ENCODE measurements at places on chromosomes 11 and 22.

DNA sequence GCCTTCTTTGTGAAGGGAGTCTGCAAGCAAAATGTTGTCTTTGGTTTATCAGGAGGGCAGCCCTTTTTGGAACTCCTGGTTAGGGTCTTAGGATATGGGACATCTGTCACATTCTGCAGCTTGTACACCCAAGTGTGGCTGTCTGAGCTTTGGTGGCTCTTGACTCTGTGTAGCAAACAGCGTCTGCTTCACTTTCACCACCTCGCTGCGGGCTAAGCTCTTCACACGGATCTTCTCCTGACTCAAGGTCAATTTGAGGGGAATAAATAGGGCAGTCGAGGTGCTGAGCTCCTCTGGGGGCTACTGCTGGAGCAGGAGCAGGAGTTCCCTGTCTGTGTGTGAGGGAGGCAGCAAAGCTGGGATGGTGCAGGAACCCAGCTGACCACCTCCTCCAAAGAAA lies 10.6 kb downstream of the MICAL2 start:
- no peak for DNase-seq

- no peak for DNase-seq
Measured at GRCh38 chr22:38655519-38656255, 505 bp downstream of the FAM227A start.

GRCh38 chr11:6260207-6260726 lies 629 bp downstream of the CCKBR start:
- DNase-seq = no peak

DNA sequence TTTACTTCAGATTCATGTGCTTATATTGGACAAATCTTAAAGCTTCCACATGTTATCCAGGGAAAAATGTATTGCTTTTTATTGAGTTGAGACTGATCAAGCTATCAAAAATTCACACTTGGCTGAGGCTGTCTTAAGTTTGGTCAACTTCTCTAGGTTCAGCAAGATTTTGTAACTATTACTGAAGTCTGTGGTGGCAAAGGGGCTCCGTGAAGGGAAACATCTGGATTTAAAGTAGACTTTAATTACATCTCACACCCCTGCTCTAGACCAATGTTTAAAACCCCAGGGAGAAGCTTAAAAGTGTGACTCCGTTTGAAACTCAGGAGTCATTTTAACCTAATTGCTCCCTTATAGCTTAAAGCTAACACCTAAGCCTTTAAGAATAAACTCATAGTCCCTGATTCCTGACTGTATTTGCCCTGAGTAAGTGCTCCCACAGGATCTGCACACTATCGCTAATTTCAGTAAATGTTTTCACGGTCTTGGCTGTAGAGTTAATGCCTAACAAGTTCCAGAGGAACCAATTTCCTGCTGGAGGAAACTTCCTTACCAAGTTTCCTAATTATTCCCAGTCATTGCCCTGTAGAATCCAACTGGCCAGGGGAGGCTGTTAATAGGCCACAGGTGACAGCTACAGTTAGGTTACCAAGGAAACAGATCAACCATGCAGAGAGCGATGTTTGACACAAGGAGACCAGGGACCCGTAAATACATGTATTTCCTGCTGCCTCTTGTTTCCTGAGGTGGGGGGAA lies 40.5 kb downstream of the OR10A6 start:
- DNase-seq = no peak

- no peak for DNase-seq
Measured at GRCh38 chr22:32545801-32546200, 71.2 kb downstream of the FBXO7 start.

GRCh38 chr11:3795131-3796001 lies 2.0 kb downstream of the NUP98 start:
- DNase-seq = no peak

DNA sequence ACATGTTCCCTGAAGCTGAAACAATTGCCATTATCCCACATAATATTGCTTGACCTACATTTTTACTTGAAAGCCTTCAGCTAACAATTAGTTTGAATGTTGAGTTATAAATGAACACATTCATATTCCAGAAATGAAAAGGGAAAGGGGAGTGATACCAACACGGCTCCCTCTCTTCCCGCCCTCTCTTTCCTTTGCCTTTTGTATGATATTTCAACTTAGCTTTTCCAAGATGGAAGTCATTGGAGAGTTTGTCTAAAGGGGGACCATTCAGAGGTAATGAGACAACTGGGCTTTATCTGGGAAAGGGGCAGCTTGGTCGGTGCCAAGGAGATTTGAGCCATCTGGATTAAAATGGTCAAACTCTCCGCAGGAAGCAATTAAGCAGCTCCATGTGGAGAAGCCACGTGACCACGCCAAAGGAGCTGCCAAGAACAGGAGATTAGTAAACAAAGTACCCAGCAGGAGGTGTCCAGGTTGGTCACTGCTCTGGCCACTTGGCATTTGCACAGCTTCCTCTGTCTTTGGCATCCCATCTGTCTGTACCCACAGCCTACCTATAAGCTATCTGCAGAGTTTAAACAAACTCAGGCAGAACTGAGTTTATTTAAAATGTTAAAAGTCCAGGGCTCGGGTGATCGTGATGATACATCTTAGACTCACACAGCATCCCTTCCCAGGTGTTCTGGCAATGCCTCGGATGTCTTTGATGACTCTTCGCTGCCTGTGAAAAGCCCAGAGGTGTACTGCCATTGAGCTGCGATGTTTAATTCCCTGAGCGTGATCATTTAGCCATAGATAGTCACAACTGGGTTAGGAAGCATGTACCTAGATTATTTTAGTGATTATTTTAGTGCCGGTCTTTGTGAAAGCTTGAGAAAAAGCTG lies 735.9 kb downstream of the NTM start:
- DNase-seq = no peak

DNA sequence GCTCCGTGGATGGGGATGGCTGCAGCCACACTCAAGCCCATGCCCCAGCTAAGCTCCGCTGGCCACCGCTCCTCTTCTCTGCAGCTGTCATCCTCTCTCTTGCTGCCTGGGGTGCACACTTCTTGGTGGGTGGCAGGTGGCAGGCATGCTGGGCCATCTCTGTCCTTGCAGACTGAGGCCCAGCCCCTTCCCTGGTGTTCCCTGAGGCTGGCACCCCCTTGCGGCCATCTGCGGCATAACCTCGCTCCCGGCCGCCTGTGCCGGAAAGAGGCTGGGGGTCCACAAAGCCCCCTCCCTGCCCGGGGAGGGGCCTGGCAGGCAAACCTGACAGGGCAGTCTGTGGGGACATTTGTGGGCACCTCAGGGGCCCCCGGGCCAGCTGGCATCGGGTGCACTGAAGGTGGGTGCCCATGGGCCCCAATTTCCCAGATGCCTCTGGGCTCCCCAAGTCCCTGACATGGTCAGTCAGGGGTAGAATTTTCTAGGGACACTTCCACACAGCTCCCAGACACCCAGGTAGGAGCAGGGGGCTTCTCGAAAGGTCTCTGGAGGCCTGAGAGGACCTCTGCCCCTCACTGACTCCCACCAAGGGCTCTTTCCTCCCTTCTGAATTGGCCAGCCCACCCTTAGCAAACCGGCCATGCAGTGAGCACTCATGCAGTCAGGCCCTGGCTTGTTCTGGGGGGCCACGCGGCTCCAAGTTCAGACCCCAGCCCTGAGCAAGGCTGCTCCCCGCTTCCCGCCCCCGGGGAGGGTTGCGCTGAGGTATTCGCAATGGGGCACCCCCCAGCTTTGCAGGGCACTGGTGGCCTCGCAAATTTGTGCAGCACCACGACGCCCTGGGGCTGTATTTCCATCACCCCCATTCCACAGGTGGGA lies 23.5 kb upstream of the TH start:
- peak; percentile 76 for DNase-seq

- DNase-seq = no peak
Measured at GRCh38 chr11:93512073-93512475, 31.1 kb downstream of the SMCO4 start.
